NCI-H1417 treated with DMSO at 0.1 percent for 48 hours (cell line): ENCODE measurements at places on chromosomes 3 and 15.

- no peak for DNase-seq
Observed at GRCh38 chr3:28544236-28544635, 195.6 kb upstream of the AZI2 start.

DNA sequence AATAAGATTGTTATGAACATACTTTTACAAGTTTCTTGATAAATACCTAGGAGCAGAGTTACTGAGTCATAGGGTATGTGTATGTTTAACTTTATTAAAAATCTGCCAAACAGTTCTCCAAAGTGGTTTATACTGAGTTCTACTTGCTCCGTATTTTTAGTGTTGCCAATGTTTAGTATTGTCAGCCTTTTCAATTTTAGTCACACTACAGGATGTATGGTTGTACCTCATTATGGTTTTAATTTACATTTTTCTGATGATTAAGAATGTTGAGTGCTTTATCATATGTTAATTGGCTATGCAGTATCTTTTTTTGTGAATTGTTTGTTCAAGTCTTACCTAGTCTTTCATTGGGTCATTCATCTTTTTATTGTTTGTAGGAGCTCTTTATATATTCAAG is 4.3 kb downstream of the TMOD3 start:
- no peak for DNase-seq

DNA sequence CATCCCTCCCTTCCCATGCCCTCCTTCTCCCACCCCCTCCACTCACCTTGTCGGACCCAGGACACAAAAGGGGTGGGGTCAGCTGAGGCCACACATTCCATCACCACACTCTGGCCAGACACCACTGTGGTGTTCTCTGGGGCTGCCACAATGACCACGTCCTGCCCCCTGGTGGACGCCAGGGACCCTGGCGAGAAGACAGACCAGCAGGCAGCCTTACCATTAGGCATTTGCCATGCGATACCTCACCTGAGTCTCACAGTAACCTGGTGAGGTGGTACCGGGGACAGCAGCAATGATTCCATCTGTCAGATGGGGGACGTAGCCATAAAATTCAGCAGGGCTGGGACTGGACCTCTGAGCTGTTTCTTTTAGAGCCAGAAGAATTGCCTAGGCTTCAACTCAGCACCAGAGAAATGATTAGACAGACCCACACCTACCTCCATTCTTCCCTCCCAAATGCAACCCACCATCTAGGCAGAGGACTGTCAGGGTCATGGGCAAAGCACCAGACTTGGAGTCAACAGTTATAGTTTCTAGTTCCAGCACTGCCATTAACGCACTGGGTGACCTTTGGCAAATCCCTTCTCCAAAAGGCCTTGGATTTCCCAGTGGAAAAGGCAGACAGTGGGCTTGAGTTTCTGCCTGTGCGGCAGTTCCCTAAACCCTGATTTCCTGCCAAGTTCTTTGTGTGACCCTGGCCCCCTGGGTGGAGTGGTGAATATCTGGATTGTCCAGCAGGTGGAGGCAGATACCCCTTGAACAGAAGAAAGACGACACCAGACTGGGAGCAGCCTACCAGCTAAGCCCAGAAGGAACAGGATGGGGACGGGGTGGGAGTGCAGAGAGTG is 21.8 kb downstream of the IGDCC4 start:
- DNase-seq, result peak; percentile 19

- DNase-seq, result no peak
Observed at GRCh38 chr15:91912336-91912735, 58.8 kb downstream of the SLCO3A1 start.

DNA sequence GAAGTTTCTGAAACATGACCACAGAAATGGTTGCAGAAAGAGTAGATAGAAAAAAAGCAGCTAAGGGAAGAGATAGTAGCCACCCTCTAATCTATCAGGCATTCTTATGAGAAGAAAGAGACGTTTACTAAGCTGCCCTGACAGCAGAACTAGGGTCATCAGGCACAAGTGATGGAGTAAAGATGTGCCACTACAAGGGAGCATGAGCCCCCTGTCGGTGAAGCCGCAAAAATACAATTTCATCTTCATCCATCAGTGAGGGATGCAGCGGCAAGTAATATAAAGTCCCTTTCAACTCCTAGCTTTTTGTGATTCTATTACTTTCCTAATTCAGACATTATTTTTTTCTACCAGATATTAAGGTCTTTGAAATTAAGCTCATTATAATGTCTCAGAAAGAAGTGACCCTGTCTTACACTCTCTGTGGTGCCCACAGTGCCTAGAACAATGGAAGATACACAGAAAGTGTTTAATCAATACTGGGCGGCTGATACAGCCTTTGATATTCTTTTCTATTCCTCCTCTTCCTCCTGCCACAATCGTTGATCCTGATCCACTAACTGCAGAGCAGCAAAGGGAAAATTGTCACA is 651.6 kb downstream of the NTRK3 start:
- no peak for DNase-seq

DNA sequence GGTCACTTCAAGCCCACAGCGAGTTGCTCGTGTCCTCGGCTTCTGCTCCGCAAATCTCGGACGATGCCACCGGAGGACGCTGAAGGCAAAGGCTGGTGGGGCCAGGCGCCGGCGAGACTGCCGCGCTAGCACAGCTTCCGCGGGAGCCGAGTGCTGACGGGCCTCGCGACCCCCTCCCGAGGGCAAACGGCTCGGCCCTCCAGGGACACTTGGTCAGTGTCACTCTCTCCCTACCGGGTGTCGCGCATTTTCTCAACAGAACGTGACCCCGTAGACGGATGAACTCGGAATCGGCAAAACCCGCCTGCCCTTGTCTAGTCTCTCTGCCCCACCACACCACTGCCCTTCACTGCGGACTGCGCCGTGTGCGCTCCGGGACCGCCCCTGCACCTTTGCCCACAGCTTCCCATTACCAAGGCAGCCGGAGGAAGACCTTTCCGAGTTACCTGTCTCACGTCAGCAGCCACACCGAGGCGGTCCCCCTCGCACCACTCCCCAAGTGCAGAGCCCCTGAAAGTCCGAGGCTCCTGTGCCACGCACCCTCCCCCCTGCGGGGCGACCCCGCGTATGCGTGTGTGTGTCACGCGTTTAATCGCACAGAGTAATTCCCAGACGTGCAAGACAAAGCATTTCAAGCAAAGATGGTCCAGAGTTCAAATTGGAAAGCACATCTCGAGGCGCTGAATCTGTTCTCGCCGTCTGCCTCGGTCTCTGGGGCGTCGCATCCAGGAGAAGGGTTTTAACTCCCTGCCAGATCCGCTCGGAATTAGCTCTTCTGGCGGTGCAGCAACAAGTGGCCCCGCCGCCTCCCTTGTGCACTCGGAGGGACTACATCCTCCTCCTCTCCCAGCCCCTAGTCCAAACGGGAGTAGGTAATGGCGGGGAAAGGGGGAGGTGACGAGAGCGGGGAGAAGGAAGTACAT is 245.0 kb upstream of the TOPAZ1 start:
- no peak for DNase-seq

DNA sequence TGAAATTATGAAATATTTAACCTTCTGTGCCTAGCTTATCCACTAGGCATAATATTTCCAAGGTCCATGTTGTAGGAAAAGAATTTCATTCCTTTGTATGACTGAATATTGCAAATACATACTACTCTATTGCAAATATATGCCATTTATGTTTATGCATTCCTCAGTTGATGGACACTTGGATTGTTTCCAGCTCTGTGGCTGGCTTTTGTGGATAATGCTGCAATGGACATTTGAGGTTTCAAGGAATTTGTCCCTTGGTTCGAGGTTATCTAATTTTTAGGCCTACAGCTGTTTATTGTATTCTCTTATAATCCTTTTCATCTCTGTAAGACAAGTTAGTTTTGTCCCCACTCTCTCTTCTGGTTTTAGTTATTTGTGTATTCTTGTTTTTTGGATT is 7.7 kb upstream of the AADACL2 start:
- DNase-seq, result no peak

GRCh38 chr3:69695933-69696332 is 43.3 kb upstream of the MITF start:
- no peak for DNase-seq

DNA sequence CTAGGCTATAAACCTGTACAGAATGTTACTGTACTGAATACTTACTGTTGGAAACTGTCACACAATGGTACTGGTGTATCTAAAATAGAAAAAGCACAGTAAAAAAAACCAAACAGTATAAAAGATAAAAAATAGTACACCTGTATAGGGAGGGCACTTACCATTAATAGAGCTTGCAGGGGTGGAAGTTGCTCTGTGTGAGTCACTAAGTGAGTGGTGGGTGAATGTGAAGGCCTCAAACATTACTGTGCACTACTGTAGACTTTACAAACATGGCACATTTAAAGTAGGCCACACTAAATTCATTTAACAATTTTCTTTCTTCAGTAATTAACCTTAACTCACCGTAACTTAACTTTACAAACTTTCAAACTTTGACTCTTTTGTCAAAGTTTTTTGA is 22.0 kb downstream of the B3GALNT1 start:
- DNase-seq, result no peak

DNA sequence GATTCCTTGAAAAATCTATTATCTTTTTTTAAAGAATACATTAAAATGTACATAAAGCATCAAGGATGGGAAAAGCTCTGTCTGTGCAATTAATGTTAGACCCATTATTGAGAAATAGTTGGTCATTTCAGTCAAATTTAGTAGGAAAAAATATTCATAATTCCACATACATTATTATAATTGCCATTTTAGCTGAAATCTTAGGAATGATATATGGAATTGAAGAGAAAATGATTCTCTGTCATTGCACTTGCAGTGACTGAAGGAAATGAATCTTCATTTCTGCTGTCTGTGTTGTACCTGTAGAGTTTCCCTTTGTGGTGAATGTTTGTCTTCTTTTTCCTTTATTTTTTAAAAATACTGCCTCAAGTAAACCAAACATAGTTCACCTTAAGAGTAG is 473.9 kb downstream of the C3orf38 start:
- no peak for DNase-seq

- DNase-seq, result no peak
Observed at GRCh38 chr3:32842987-32843386, 25.2 kb downstream of the TRIM71 start.

- no peak for DNase-seq
Observed at GRCh38 chr15:58604455-58604923, 145.0 kb downstream of the ADAM10 start.

GRCh38 chr3:169148448-169149348 is 514.8 kb downstream of the MECOM start:
- no peak for DNase-seq

DNA sequence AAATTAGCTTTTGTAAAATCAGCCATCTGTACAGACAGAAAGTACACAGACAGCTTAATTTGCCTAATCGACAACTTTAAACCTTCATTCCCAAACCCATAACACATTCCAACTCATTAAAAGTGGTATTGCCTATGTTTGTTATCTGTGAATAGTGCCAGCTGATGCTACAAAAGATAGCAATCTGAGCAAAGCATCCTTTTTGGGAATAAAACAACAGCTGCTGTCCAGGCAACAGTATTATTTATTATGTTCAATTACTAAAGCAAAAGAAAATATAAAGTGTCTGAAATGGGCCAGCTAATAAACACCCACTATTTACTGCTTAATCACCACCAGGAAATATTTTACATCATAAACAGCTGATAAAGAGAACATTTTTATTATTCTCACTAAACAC is 134.8 kb upstream of the ABI3BP start:
- no peak for DNase-seq

DNA sequence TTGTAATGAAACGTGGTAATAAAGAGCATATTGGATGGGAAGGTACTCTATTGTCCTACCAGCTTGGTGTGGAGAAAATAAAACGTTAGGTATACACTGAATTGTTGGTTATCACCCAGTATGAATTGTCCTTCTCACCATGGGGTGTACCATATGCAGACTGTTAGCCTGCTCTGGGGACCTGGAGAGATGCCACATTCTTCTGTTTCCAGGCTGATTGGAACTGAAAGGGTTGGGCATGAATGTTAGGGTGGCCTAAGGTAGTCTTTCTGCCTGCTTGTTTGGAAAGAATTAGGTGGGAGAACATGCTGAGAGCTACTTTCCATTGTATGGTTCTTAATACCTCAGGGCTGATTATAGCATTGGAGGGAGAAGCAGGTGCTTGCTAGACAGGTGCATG is 340.6 kb downstream of the PTPRG start:
- DNase-seq, result peak; percentile 29

DNA sequence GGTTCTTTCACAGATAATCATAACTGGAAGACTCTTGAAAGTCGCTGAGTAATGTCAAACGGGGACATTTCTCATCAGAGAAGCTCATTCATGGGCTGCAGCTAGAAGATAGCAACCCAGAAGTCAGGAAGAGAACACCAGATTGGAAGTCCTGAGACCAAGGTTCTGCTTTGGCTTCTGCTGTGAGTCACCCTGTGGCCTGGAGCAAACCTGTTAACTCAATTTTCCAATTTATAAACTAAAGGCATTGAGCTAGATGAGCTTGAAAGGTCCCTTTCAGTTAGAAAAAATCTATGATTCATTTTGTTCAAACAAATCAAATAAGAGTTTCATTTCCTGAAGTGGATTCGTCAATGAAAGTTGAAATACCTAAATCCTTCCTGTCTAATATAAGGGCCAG is 402.2 kb downstream of the EPHB1 start:
- DNase-seq, result no peak

DNA sequence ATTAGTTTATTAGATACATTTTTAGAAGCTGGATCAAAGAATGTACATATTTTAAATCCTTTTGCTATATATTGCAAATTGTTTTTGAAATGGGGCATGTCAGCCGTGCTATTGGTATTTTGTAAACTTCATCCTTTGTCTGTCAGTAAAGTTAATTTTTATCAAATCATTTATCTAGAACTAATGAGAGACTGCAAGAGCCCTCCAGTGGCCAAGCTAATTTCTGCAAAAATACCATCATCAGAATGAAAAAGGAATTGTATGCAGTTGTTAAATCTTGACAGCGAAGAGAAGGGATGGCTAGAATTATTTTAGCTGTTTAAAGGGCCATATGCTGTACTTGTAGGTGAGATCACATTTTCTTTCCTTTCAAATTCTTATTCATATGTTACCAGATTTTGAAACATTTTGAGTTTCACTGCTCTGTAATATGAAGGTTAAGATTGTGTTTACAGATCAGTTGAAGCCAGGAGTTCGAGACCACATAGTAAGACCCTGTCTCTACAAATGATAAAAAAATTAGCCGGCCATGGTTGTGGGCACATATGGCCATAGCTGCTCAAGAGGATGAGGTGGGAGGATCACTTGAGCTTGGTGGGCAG is 8.1 kb upstream of the CLDN11 start:
- no peak for DNase-seq

GRCh38 chr3:16260046-16260445 is 4.7 kb downstream of the DPH3 start:
- DNase-seq, result no peak

DNA sequence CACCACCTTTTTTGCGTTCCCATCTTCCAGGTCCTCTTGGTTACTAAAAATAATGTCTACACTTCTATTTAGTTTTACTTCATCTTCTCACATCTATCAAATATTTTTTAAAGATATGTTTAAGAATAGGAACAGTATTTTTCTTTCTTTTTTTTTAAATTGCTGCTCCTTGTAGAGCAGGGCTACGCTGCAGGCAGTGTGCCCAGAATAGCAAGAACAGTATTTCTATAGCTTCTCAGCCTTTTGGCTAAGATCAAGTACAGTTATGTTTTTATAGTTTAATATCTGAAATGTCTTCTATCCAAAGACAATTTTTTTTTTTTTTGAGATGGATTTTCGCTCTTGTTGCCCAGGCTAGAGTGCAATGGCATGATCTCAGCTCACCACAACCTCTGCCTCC is 73.0 kb downstream of the MYO9A start:
- DNase-seq, result no peak
